Muscle of arm (tissue), 14 donors: ENCODE measurements at places on chromosomes 11 and 22. TPM values are rescaled to one million over a fixed set of nuclear protein-coding genes. Genes with fewer than 3 reads are reported as not detected.

MS4A15 gene
- polyA plus RNA-seq, result not detected

- no peak for DNase-seq
These were observed 426.0 kb upstream of the ISX start for GRCh38 chr22:34639911-34640310.

RPS25 gene
- 1,947 TPM for polyA plus RNA-seq

DNA sequence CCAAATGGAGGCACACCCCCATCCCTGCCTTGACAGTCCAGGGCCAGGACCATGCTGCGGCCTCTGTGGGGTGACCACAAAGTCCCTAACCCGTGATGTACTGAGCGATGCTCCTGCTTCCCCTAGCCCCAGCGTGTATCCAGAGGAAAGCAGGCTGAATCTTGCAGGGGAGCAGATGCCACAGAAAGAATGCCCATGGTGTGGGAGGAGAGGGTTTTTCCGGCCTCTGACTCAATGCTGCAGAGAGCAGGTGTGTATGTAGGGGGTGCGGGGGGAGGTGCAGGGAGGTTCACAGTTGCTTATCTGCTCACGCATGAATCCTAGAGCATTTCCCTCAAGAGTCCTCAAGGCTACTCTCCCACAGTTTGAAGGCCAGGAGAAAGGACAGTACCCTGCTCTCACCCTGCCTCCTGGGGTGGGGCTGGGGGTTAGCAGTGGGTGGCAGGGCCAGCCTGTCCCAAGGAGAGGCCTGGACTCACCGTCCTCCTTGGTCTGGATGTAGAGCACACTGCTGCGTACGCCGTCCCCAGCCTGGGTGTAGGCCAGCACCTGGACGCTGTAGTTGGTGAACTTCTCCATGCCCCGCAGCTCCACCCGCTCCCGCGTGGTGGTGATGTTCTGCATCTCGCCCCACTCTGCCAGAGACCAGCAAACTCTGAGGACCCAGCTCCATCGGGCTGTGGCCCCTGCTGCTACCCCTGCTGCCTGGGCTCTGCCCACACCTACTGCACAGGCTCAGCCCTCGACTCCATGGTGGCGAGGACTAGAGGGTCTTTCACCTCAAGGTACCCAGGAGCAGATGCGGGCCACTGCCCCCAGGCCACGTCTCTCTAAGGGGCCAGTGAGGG is 130.8 kb downstream of the CEP164 start:
- DNase-seq, result no peak

- no peak for DNase-seq
These were observed 496.4 kb downstream of the BRD1 start for GRCh38 chr22:49331223-49331815.

DNA sequence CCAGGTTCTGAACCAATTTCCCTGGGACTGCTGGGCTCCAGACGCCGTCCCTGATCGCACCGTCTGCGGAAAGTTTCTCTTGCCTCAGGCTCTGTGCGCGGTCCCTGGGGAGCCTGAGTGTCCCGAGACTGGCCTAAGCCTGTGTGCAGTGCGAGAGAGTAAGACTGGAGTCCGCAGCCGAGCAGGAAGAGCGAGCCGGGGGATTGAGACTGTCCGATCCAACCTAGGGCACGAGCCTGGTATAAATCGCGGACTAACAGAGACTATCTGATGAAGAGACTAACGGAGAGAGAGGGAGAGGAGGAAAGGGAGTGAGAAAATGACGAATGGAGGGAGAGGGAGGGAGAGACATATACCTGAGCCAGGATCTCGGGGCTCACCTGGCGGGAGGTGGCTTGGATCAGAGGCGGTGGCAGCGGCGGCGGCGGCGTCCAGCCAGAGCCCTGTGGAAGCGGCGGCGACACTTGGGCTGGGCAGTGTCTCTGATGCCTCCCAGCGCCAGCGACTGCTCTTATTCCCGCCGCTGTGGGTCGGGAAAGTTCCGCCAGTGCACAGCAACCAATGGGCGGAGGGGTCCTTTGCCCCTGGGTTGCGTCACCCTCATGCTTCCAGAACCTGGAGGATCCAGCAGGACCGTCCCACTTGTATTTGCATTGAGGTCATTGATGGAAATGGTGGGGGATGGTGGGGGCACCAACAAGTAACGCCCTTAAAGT is at the start of gene CALCA:
Gene CALCA, minus strand, starts transcription at position 487 of the 716 bp plus-strand sequence. CDS start 1,159 bp downstream, outside the sequence.
- no peak for DNase-seq

DNA sequence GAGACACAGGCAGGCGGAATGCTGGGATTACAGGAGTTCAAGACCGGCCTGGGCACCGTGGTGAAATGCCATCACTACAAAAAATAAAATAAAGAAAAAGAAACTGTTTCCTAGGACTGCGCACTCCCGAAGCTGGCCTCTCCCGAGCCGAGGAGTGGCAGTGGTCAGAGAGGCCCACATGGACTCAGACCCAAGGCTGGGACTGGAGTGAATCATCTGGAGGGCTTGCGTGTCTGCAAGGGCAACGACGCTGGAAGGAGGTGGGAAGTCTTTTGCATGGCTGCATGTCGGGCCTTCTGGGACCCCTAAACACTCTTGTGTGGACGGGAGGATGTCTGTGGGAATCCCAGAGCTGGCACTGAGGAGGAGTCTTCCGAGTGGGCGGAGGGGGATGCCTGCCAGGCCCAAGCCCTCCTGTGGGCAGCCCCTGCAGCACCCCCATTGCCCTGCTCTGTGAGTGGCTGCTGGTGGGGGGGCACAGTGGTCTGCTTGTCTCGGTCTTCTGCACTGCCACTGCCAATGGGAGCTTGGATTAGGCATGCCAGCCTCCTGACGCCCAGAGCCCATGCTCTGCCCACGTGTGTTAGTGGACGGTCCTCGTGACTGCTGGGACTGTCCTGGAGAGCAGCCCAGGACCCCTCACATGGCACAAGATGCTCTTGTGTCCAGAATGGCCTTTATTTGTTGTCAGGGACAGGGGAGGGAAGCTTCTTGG is 1.8 kb upstream of the AP2A2 start:
- no peak for DNase-seq

GLB1L2 gene
- 0.69 TPM for polyA plus RNA-seq

DNA sequence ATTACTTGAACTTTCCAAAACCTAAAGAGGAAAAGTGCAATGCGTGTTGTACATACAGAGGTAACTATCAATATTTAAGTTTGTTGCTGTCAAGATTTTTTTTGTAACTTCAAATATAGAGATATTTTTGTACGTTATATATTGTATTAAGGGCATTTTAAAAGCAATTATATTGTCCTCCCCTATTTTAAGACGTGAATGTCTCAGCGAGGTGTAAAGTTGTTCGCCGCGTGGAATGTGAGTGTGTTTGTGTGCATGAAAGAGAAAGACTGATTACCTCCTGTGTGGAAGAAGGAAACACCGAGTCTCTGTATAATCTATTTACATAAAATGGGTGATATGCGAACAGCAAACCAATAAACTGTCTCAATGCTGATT is 2.1 kb downstream of the ADM start:
- DNase-seq, result no peak

GRCh38 chr11:109307366-109307765 is 114.6 kb upstream of the C11orf87 start:
- no peak for DNase-seq

KDELR3 gene
- polyA plus RNA-seq, result 33.5 TPM

DNA sequence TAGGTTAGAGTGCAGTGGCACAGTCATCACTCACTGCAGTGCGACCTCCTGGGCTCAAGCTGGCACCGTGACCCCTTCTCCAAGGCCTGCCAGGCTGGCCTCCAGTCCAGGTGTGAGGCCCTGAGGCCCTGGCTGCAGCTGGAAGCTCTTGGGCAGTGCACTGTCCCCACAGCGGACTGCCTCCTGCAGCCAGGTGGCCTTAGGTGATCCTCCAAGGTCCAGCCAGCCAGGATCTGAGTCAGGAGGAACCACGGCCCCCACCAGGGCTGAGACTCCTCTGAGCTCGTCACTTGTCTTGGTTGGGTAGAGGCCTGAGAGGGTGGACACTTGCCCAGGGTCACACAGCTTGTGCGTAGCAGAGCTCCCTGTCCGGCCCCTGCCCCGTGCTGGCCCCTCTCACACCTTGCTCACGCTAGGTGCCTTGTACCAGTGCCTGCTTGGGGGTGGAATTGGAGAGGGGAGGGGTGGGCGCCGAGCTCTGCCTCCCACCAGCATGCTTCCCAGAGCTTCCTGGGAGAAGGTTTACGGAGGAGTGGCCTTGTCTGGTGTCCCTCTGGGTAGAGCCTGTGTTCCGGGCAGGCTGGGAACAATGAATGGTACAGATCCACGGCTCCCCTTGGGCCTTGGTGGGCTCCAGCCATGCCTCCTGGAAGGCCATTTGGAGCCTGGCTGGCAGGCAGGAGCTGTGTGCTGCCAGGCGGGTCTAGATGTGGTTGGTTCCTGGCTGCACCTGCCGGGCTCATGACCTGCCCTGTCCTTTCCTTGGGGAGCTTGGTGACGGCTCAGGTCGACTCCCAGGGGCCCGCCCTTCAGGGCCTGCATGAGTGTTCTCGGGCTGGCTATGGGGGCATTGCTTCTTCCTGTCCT is 20.6 kb downstream of the KCNQ1 start:
- no peak for DNase-seq

GRCh38 chr11:65131417-65131776 is 2.9 kb downstream of the SYVN1 start:
- DNase-seq, result no peak
